Epithelial cell of umbilical artery (primary cell): ENCODE measurements at places on chromosomes 12 and 14. TPM values are rescaled to one million over a fixed set of nuclear protein-coding genes. Genes with fewer than 3 reads are reported as not detected.

Gene PRH1
- total RNA-seq: 9.1 and 12.6 TPM in 2 replicates

Gene RPL10L
- not detected in 2 replicates for total RNA-seq

Gene PPP4R4
- under 0.01 TPM in 2 replicates for total RNA-seq

Gene NAB2
- total RNA-seq: 14.1 and 14.3 TPM in 2 replicates

Gene PGF
- total RNA-seq: 378 and 418 TPM in 2 replicates

Gene SEC23A
- 295 and 434 TPM in 2 replicates for total RNA-seq

Gene TOMM20L
- not detected in 2 replicates for total RNA-seq

Gene LTB4R
- total RNA-seq: 0.65 and 3.0 TPM in 2 replicates

Gene ADAM21
- total RNA-seq: under 0.01 and 0.30 TPM in 2 replicates

Gene HCAR1
- not detected in 2 replicates for total RNA-seq

Gene ABCD2
- total RNA-seq: not detected in 2 replicates

Gene B3GNT4
- total RNA-seq: under 0.01 TPM in 1 of 2 replicates, not detected in the other

Gene STAC3
- 0.30 and 0.32 TPM in 2 replicates for total RNA-seq

Gene PDE3A
- 56.8 and 62.0 TPM in 2 replicates for total RNA-seq

Gene LMNTD1
- not detected in 2 replicates for total RNA-seq

Gene CCDC196
- total RNA-seq: not detected in 2 replicates

Gene MDM1
- total RNA-seq: 6.8 and 15.8 TPM in 2 replicates

Gene SYCP3
- 0.30 TPM in 1 of 2 replicates, not detected in the other for total RNA-seq

Gene DIO2
- total RNA-seq: 0.15 TPM in 1 of 2 replicates, not detected in the other

Gene TAS2R7
- total RNA-seq: not detected in 2 replicates

Gene ABCC9
- total RNA-seq: under 0.01 and 0.15 TPM in 2 replicates

Gene TAS2R19
- total RNA-seq: 4.0 and 5.5 TPM in 2 replicates

Gene OTUB2
- 0.76 and 0.97 TPM in 2 replicates for total RNA-seq

Gene MYRFL
- total RNA-seq: 0.15 TPM in 1 of 2 replicates, not detected in the other

Gene CCDC177
- not detected in 2 replicates for total RNA-seq

Gene MAP1LC3B2
- 0.32 TPM in 1 of 2 replicates, not detected in the other for total RNA-seq

Gene SPX
- total RNA-seq: 0.32 TPM in 1 of 2 replicates, not detected in the other

Gene CELA1
- total RNA-seq: not detected in 2 replicates

Gene WNT1
- total RNA-seq: not detected in 2 replicates

Gene GLT8D2
- total RNA-seq: 0.32 and 2.6 TPM in 2 replicates

Gene KRT3
- total RNA-seq: not detected in 2 replicates

Gene PITPNM2
- 2.6 and 3.6 TPM in 2 replicates for total RNA-seq

Gene MAPK1IP1L
- total RNA-seq: 16.7 and 17.2 TPM in 2 replicates

Gene NKX2-1
- total RNA-seq: not detected in 2 replicates

Gene ARG2
- 33.0 and 61.1 TPM in 2 replicates for total RNA-seq

Gene DENND5B
- 7.8 and 11.2 TPM in 2 replicates for total RNA-seq

Gene CLEC1B
- total RNA-seq: not detected in 2 replicates

Gene GYS2
- not detected in 2 replicates for total RNA-seq

Gene TMCC3
- 20.5 and 26.6 TPM in 2 replicates for total RNA-seq

Gene GPRC5D
- not detected in 2 replicates for total RNA-seq

Gene PLCZ1
- under 0.01 TPM in 1 of 2 replicates, not detected in the other for total RNA-seq
